ENCODE measurements at places on chromosomes 16 and 17. TPM values are rescaled to one million over a fixed set of nuclear protein-coding genes. Genes with fewer than 3 reads are reported as not detected.

- H3K4me1 ChIP-seq, result no peaks in the 10 kb centered on the region
- no peak overlapping the region for H3K27ac ChIP-seq
- H3K4me3 ChIP-seq, result no peak overlapping the region
- DNase-seq, result no peak
- H3K27me3 ChIP-seq, result no peaks in the 10 kb centered on the region
Measured at GRCh38 chr17:34847938-34848337, 113.3 kb downstream of the CCT6B start.

Gene TMEM114
- total RNA-seq, result not detected

DNA sequence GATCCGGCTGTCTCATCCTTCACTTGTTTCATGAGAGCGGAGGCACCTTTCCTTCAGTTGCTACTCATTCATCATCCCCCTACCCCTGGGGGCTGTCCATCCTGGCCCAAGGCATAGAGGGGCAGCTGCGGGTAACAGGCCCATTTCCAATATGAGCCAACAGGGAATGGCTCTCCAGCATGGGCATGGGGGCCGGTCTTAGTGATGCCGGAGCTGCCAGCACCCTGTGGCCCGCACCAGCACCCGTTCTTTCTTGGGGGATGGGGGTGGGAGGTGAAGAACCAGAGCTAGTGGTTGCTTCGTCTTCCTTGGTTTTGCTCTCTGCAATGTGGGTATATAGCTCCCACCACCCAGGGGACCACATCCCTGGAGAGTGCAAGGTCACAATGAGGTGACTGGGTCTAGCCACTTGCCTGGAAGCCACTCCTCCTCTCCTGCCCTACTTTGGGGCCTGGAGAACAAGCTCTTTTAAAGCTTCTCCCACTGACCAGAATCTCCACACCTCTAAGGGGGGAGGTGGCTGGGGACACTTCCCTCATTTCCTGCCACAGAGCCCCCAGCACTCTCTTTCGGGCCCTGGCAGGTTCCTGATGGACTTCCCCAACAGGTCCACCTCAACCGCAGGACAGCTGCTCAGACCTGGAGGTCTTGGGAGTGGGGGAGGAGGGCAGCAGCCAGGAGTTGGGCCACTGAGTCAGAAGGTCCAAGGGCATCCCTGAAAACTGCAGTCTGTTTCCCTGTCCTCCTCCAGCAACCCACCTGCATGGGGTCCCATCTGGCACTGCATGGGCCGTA, 11.9 kb upstream of the TBX2 start:
- no peak for DNase-seq
- H3K27me3 ChIP-seq, result peaks cover 2% of the 10 kb centered on the region
- H3K4me3 ChIP-seq, result no peak overlapping the region
- no peaks in the 10 kb centered on the region for H3K36me3 ChIP-seq

- peaks cover 13% of the 10 kb centered on the region for H3K4me1 ChIP-seq
- no peaks in the 10 kb centered on the region for H3K36me3 ChIP-seq
- no peak overlapping the region for H3K27ac ChIP-seq
- no peak overlapping the region for H3K4me3 ChIP-seq
- DNase-seq, result no peak
Measured at GRCh38 chr17:57869617-57870282, 19.9 kb upstream of the MRPS23 start.

- H3K27ac ChIP-seq, result no peak overlapping the region
- H3K27me3 ChIP-seq, result peaks cover 24% of the 10 kb centered on the region
- H3K4me3 ChIP-seq, result no peak overlapping the region
- no peaks in the 10 kb centered on the region for H3K36me3 ChIP-seq
- DNase-seq, result no peak
- H3K4me1 ChIP-seq, result no peaks in the 10 kb centered on the region
Measured at GRCh38 chr17:17467720-17468119, 9.1 kb upstream of the MED9 start.

DNA sequence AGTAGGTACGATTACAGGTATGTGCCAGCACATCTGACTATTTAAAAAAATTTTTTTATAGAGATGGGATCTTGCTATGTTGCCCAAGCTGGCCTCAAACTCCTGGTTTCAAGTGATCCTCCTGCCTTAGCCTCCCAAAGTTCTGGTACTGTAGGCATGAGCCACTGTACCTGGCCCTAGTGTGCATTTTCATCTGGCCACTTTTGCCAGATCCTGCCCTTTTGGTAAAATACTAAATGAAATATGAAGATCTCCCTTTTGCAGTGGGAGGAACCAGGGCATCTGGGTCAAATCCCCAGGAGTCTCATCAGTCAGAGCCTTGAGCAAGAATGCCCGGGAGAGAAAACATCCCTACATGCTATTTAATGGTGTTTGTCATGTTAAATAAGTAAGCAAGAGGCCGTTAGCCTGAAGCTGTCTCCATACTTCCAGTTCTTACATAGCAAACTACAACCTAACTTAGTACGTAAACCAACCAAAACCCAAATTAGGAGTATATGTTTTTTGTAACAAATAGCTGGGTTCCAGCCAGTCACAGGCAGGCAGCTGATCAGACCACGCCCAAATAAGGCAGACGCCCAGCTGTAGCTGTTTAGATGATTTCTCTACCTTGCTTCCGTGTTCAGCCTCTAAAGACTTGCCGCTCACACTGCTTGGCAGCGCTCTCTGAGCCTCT, 46.5 kb upstream of the CLEC18A start:
- no peak overlapping the region for H3K27ac ChIP-seq
- H3K27me3 ChIP-seq, result no peaks in the 10 kb centered on the region
- peaks cover 19% of the 10 kb centered on the region for H3K36me3 ChIP-seq
- no peak overlapping the region for H3K4me3 ChIP-seq

Data from activated CD4-positive, alpha-beta T cell treated with anti-CD3 and anti-CD28 coated beads, Interleukin-2, amount 10 ng/mL, durations not matched to agents 24 days and 14 days (primary cell).